ENCODE measurements at places on chromosomes 12 and 14.

GRCh38 chr14:61211476-61212255 is 69.5 kb downstream of the TMEM30B start:
- no peak for DNase-seq

GRCh38 chr12:93127582-93128331 is 198.7 kb upstream of the EEA1 start:
- DNase-seq = no peak

DNA sequence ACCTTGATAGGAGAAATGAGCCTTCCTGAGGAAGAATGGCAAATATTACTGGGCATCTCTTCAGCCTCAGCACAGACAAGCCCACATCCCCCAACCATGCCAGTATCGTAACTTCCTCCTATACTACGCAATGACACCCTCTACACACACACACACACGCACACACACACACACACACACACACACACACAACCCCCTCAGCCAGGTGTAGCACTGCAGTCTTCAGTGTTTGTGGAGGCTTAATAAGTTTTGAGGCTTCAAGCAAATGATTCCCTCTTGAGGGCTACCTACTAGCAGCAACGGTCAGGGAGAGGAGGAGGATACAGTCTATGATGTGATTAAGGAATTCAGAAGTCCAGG is 1.6 kb downstream of the DGKA start:
- DNase-seq = no peak

- no peak for DNase-seq
These were observed 21.8 kb upstream of the DHRS4 start for GRCh38 chr14:23931721-23932289.

GRCh38 chr14:69241577-69241976 is 18.4 kb upstream of the GALNT16 start:
- DNase-seq = no peak

- no peak for DNase-seq
These were observed 59.9 kb upstream of the FBRSL1 start for GRCh38 chr12:132429946-132430643.

DNA sequence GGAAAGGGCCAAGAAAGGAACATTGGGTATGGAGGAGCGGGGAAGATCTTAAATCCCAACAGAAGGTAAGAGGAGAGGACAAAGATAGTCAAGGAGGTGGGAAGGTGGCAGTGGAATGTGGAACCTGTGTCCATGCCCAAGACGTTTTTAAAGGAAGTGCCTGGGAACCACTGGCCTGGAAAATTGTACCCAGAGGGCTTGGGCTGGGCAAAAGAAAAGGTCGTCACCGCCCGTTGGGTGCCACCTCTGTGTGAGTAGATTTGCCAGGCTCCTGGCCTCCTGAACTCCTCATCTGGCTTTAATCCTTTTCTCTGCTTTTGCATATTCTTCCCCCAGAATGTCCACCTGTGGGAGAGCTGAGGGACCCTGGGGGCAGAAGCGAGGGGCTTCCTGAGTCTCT is 32.6 kb downstream of the JDP2 start:
- no peak for DNase-seq

All from KG1 (cell line).